RCC 7860 (cell line): ENCODE measurements at places on chromosomes 3 and 15.

DNA sequence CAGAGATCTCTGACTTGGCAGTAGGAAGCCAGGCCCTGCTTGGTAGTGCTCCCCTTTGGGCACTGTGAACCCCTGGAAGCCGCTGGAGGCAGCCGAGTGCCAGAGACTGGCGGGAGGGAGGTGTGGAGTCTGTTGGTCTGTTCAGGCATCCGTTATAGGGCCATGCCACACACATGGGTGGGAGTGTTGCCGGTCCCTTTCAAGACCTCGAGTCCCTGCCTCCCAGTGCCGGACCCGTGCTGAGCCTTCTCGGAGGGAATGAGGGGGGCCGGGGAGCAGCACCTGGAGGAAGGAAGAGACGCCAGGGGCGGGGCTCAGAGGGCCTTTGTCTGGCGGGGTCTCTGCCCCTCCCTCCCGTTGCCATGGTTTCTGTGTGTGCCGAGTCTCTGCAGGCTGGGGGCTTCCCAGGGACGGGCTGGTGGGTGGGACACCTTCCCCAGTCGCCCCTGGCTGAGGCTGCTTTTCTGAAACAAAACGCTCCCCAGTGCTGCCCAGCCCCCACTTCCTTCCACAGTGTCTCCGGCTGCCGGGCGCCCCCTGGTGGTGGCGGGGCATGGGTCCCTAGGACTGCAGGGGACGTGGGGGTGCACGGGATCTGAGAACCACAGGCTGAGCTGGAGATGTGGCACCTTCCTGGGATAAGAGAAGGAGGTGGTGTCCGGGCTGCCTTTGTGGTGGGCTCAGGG is 10.0 kb downstream of the GNAI2 start:
- no peak for DNase-seq

DNA sequence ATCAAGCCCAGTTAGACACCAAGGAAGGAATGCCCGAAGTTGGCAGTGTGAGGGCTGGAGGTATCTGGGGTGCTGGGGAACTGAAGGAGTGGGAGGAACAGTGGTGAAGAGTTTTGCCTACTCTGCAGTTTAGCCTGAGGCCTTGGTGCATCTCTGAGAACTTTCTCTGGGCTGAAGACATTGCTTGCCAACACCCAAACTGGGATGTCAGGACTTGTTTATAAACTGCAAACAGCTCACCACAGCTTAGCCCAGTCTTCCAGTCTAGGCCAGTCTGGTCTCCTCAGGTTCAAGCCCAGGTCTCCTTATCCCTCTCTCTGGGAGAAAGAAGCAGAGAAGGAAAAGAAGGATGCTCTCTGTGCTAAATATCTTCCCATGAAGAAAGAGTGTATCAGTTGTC is 68.0 kb upstream of the BOC start:
- DNase-seq, result no peak

DNA sequence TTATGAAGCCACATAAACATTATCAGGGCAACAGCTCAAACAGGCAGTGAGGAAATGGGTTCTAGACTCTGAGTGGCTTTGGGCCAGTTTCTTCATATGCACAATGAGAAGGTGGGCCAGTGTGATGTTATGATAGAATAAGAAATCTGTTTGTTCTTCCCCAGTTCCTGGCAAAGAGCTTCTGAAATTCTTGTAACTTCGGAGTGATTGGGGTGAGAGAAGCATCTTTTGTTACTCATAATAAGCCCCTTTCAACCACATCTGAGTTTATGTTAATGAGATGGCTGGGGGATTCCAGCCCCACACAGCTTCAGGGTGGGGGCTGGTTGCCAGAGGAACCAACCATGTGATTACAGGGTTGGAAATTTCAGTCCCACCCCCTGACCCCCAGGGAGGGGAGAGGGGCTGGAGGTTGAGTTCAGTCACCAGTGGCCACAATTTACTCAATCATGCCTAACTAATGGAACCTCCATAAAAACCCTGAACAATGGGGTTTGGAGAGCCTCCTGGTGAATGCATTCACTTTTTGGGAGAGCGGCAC is 57.0 kb upstream of the FRMD4B start:
- no peak for DNase-seq

GRCh38 chr3:53705024-53705745 is 141.0 kb downstream of the CHDH start:
- DNase-seq, result no peak

- DNase-seq, result no peak
These were observed 25.8 kb upstream of the GATA2 start for GRCh38 chr3:128518587-128519490.

GRCh38 chr3:105747696-105748095 is 121.1 kb downstream of the CBLB start:
- DNase-seq, result no peak

DNA sequence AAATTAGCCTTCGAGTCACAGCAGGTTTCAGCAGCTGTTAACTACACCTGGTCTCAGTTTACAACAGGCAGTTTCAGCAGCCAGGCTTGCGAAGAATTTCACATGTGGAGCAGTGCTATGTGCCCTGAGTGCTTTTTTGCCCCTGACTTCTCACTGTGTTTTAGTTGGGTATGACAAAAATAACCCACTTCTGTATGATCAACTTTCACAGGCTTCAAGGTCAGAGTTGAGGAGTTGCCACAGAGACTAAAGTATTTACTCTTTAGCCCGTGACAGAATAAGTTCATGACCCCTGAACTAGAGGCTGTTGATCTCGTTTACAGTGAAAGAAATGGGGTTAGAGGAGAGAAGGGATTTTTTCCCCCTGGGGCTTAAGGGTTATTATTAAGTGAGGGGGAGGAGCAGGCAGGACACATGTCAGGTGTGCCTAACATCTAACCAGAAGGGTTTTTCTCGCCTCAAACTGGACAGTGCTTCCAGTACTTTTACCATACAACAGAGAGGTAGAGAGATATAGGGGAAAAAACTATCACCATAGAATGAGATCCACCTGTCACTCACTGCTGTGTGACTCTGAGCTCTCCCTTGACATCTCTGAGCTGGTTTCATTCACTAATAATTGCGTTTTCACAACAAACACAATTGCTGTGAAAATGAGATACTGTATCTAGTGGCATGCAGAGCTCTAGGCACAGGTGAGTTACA is 14.0 kb upstream of the TOPBP1 start:
- no peak for DNase-seq

DNA sequence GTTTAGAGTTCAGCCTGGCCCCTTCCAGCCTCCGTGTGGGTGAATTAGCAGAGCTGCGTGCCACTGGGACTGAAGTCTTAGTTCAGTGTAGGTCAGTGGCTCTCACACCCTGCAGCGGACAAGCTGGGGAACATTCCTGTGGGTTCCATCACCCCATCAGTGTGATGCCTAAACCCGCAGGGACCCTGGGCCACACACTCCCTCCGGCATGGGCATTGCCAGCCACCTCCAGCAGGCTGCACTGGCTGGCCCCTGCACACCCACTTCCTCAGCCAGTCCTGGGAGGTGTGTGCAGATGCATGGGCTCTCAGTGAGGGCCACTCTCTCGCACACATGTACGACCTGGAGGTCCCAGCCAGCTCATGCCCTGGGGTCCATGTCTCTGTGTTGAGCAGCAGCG is 32.1 kb upstream of the TOPBP1 start:
- no peak for DNase-seq

DNA sequence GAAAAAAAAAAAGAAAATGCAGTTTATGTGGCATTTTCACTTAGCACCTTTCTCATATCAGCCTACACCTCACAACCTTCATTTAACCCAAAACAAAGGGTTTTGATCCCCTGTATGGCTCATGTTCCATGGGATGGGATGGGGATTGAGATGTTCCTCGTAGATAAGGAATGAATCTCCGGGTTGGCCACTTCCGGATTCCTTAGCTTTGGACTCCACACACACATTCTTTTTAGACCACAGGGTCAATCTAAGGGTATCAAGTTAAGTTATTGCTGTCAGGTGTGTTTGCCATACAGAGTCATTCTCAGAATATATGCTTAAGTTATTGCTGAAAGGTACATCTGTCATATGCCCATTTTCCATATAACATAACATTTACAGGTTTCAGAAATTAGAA is 301.4 kb upstream of the TGFBR2 start:
- peak; percentile 47 for DNase-seq

DNA sequence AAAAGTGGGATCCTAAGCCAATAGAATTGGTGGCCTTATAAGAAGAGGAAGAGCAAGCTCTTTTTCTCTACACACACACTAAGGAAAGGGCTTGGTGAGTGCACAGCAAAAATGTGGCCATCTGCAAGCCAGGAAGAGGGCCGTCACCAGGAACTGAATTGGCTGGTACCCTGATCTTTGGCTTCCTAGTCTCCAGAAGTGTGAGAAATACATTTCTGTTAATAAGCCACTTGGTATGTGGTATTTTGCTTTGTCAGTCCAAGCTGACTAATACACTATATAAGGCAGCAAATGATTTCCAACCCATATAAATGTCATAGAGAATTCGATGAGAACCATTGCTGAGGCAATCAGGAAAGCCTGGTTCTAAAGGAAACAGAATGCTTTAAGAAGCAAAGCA is 816.3 kb upstream of the SEMA6D start:
- no peak for DNase-seq

GRCh38 chr3:54793171-54793570 is 134.7 kb downstream of the LRTM1 start:
- DNase-seq, result no peak

DNA sequence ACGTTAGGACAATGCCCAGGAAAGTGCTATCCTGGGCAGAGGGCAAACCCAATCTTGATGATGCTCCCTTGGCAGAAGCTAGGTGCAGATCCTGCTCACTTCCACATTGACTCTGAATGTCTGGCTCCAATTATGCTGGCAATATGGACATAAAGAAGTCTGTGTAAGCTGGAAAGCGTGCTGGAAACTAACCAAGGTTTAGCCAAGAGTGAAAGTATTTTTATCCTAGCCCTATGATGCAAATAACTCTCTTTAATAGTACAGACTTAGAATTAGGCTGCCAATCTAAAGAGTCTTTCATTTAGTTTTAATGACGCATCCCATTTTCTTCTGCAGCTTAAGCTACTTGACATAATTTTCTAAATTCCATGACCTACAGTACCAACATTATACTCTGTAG is 571.8 kb downstream of the TUSC7 start:
- no peak for DNase-seq

GRCh38 chr3:36482880-36483279 is 102.6 kb downstream of the STAC start:
- DNase-seq, result no peak

GRCh38 chr15:68819495-68820294 is 1.0 kb downstream of the ANP32A start:
- DNase-seq, result peak; percentile 39

- peak; percentile 22 for DNase-seq
These were observed at the start of gene ADPRH for GRCh38 chr3:119579366-119580066. Gene ADPRH, plus strand, starts transcription at chr3:119579492. Its CDS starts 2,678 bp downstream, at chr3:119582170.

- DNase-seq, result no peak
These were observed 562.6 kb downstream of the EDEM1 start for GRCh38 chr3:5750091-5750490.

- DNase-seq, result no peak
These were observed 79.3 kb upstream of the LMOD3 start for GRCh38 chr3:69201658-69202057.

GRCh38 chr3:12483410-12483809 is 870 bp upstream of the TSEN2 start:
- DNase-seq, result peak; percentile 24

DNA sequence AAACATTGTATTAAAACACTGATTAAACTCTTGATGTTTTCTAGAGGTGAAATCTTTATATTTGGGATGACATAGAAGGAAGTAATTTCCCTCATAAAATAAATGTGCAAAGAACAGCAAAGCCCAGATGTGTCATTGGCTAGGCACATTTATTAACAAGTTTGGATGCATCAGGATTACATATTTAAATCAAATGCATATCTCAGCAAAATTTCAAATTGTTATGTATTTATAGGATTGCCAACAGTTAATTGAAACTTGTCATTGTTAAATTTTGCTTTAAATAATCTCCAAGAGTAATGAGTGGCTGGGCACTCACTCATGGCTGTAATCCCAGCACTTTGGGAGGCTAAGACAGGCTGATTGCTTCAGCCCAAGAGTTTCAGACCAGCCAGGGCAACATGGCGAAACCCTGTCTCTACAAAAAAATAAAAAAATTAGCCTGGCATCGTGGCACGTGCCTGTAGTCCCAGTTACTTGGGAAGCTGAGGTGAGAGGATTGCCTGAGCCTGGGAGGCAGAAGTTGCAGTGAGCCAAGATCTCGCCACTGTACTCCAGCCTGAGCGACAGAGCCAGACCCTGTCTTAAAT is 28.2 kb downstream of the ARIH1 start:
- DNase-seq, result no peak

DNA sequence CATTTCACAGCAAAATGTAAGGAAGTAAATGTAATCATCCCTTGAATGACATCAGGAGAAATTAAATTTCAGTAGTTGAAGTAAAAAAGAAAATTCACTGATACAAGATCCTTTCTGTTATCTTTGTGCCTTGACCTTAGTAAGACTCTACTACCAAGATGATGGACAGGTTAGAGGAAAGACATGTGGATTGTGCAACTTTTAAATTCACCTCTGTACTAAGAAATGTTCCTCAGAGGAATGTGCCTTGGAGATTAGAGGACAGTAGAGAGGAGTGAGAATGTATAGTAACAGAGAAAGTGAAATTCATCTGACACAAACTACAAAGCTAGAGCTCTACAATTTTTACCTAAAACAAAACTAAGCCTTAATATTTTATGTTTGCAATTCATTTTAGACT is 375.3 kb downstream of the PLOD2 start:
- no peak for DNase-seq

GRCh38 chr3:8305371-8305770 is 196.3 kb upstream of the LMCD1 start:
- no peak for DNase-seq

DNA sequence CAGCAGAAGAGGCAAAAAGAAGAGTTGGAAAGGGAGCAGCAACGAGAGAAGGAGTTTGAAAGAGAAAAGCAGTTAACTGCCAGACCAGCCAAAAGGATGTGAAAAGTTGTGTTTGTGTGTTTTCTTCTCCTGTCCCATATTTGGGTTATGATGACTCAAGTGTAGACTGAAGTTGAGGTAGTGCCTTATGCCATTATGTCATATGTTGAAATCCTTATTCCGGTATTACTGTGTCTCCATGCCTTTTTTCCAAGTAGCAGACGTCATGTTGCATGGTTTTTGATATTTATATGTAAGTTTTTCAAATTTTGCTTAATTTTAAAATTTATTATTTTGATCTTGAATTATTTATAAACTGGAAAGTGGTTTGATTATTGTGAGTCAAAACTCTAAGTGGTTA is 19.2 kb downstream of the BLOC1S6 start:
- no peak for DNase-seq

GRCh38 chr15:100170291-100171210 is 171.2 kb downstream of the ADAMTS17 start:
- no peak for DNase-seq

GRCh38 chr3:117350371-117350770 is 640.8 kb downstream of the TUSC7 start:
- DNase-seq, result no peak

- no peak for DNase-seq
These were observed 23.1 kb upstream of the ANKRD28 start for GRCh38 chr3:15820911-15821310.

DNA sequence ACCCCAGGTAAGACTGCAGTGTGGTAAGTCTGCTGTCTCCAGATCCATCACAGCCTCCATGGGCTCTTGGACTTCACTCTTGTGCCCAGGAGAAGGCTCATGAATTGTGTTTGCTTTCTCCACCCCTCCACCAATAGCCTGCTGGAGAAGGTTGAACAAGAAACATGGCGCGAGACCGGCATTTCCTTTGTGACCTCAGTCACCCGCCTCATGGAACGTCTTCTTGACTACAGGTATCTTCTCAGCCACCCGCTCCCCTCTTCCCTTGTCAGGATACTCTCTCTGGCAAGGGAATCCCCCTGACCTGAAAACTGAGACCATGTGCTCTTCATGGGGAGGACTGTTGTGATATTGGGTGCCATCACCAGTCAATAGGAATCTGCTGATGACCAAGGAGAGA is 52.1 kb upstream of the MANF start:
- no peak for DNase-seq

GRCh38 chr3:129795186-129796010 is 98.1 kb downstream of the TMCC1 start:
- DNase-seq, result peak; percentile 69
